ENCODE measurements at places on chromosomes 5 and 9.
A peak's percentile ranks its signal among the peaks of the same experiment; 100 is the strongest.

DNA sequence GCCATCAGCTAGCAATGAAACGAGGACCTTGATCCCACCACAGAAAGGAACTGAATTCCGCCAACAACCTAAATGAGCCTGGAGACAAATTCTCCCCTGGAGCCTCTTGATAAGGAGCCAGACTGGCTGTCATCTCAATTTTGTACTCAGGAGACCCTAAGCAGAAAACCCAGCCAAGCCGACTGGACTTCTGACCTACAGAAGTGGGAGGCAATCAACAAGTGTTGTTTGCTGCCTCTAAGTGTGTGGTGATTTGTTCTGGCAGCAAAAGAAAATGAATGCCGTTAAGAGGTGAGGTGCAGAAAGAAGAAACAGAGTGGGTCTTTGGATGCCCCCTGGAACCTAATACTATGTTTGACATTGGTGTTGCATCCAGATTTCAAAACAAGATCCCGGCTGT is 72.7 kb upstream of the SPATA31E1 start:
- no peak for DNase-seq

- DNase-seq, result no peak
Measured at GRCh38 chr5:149186506-149186905, 45.2 kb downstream of the ABLIM3 start.

DNA sequence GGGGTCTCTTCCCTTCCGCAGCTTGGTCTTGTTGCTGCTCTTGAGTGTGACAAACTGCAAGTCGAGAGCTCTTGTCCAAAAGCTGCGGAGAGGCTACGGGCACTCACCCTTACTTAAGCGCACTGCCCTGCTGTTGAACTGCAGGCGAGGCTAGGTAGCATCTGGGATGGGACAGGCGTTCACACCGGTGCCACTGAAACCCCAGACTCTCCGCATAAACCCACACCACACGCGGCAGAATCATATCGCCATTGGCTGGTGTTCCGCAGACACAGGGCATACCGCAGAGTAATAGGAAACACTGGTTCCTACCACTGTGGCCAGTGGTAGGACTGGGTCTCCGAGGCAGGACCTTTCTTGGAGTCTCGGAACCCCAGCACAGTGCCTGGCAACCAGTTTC is 2.2 kb upstream of the NPR3 start:
- no peak for DNase-seq

GRCh38 chr9:120402741-120403542 is 177.0 kb downstream of the CDK5RAP2 start:
- DNase-seq, result no peak

GRCh38 chr5:87886164-87886563 is 382.5 kb downstream of the TMEM161B start:
- DNase-seq, result no peak

DNA sequence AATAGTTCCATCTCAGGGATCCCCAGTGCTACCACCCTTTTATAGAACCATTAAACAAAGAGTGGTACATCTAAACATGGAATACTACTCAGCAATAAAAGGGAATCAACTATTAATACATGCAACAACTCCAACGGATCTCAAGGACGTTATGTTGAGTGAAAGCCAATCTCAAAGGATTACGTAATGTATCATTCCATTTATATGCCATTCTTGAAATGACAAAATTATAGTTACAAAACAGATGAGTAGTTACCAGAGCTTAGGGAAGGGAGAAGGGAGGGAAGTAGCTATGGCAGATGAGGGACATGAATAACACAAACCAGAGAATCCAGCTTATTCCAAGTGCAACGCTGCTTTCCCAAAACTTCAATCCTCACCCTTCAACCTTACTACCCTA is 69.5 kb downstream of the ACTL7B start:
- DNase-seq, result no peak

GRCh38 chr5:54700986-54701578 is 183.5 kb downstream of the SNX18 start:
- no peak for DNase-seq

GRCh38 chr9:86724529-86724928 is 222.8 kb downstream of the GAS1 start:
- DNase-seq, result no peak

- no peak for DNase-seq
Measured at GRCh38 chr5:87735923-87736322, 323.2 kb upstream of the CCNH start.

DNA sequence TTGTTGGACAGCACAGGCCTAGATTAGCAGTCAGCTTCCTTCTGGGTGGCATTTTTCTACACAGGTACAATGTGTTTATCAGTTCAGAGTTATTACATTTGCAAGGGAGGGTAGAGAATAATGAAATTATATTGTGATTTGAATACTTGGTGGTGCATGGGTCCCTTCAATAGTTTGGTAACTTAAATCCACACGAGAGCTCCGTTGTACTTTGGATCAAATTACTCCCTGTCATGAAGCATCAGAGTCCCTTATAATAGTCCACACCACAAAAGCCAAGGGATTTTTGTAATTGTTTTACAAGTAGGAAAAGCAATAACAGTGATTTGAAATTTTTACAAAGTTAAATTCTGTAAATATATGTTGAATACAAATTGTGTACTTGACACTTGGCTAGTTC is 552.4 kb downstream of the PDE4D start:
- no peak for DNase-seq

DNA sequence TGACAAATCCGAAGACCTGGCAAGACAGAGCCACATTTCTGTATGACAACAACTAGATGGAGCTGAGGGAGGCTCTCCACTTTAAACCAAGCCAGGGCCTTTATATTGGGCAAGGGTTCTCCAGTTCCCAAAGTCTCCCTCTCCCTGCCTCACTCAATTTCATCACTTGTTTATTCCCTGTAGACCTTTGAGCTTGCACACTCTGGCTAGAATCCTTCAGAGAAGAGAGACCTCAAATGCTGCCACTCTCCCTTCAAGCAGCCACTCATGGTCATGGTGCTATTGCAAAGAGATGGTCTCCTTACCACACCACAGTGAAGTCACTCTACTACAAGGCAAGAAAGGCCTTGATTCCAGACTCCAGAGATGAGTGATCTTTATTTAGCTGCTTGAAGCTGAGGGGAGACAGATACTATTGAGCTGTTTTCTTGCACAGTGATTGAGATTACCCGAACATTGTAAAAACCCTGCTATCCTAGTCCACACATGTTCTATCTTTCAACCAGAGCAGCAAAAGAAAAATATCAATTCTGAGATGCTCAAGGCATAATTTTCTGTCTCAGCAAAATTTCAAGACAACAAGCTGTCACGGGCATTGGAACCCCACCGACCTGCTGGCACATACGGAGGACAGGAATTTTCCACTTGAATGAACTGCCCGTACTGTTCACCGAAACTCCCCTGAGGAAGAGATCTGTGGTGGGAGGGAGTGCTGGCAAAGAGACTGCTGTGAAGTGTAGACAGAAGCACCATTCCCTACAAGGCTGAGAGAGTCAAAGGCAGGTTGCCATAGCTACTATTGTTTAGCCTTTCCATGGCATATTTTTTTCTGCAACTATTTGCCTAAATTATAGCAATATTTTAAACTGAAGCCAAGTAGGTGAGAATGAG is 81.1 kb downstream of the CDO1 start:
- DNase-seq, result no peak

DNA sequence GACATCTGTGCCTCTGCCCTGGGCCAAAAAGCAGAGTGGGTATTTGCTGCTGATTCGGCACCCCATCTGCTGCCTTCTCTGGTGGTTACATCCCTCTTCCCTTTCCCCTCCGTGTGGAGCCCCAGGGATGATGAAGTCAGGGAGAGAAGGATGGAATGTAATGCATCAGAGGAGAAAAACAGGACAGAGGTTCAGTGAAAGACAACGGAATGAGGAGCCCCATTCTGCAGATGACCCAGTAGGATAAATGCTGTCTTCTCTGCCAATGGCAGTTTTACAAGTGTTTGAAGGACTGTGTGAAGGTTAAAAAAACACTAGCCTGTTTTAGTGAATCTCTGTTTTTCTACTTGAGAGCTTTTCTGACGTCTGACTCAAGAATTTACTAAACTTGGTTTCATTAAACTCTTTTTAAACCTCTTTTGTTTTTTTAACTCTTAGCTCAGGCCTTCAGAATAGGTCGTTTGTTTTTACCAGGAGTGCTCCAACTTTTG is 86.3 kb downstream of the NLN start:
- no peak for DNase-seq

DNA sequence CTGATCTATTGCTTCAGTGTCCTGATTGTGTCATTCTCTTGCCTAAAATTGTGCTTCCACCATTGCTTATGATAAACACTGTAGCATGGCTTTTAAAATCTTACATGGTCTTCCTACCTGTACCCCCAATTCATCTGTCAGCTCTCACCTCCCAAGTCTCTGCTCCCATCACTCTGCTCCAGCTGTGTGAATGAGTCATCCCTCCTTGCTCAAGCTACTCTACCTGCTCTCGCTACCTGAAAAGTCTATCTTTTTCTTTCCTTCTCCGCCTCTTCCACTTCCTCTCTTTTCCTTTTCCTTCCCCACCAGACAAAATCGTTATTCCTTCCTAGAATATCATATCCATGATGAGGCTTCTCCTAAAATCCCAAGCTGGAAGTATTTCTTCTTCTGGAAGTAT is 341.7 kb downstream of the PRELID2 start:
- DNase-seq, result no peak

DNA sequence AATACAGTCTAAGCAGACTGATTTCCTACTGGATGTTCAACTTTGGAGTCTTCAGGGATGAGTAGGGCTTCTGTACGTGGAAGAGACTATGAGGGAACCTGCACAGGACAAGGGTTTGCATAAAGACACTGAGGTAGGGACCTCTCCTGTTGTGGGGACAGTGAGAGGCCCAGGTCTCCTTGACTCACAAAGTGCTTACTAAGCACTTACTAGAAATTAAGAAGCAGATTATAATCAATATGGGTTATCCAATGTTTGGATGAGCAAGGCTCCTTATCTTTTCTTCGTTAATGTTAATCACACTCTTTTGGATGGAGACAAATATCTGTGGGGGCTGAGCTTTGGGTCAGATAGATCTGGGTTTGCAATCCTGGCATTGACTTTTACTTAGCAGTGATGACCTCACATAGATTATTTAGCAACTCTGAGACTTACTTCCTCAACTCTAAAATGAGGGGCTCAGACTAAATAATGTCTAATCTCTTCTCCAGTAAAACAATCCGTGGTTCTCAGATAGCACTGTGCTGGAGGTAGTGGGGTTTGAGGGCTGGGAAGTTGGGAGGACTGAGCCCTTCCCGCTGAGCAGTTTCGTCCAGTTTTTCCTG is 45.9 kb downstream of the PDCD1LG2 start:
- DNase-seq, result no peak

- no peak for DNase-seq
Measured at GRCh38 chr5:15233566-15233965, 266.4 kb upstream of the FBXL7 start.

DNA sequence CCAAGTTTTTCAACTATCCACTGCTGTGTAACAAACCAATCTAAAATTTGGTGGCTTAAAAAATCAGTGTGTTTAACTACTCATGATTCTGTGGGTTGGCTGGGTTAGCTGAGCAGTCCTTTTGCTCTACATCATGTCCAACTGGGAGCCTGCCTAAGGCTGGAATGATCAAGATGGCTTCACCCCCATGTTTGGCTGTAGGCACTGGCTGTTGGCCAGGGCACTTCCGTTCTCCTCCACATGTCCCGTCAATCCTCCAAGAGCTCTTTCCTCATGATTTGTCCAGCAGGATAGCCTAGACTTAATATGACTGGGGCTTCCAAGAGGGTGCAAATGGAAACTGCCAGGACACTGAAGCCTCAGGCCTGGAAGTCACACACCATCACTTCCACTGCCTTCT is 17.0 kb upstream of the TSSK1B start:
- DNase-seq, result no peak

DNA sequence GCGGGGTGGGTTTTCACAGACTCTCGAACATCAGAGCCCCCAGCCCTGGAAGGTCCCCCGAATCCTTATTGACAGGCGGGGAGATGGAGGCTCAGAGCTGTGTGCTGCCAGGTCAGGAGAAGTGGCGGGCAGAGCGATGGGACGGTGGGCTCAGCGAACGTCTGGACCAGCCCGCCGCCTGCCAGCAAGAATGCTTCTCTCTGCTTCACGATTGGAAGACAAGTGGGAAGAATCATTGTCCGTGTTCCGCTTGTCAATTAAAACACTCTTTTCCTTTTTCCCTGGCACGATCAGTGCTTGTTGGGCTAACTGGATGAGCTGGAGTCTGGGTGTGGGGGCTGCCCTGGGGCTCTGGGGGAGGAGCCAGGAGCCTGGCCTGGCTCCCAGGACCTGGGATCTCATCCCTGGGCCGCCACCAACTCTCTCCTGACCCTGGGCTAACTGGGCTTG is 1.6 kb downstream of the COL5A1 start:
- no peak for DNase-seq

GRCh38 chr9:120935383-120935857 is 8.8 kb upstream of the TRAF1 start:
- DNase-seq, result peak; percentile 99

GRCh38 chr5:173515526-173515925 is 100.9 kb downstream of the BOD1 start:
- DNase-seq, result no peak

GRCh38 chr5:34991486-34992238 is 56.1 kb downstream of the AGXT2 start:
- no peak for DNase-seq

- DNase-seq, result no peak
Measured at GRCh38 chr5:84181093-84181492, 203.6 kb downstream of the EDIL3 start.

- DNase-seq, result no peak
Measured at GRCh38 chr5:9852671-9853070, 222.5 kb upstream of the TAS2R1 start.

GRCh38 chr9:6006749-6007057 is 8.7 kb downstream of the RANBP6 start:
- no peak for DNase-seq

GRCh38 chr5:107295914-107296313 is 374.8 kb downstream of the EFNA5 start:
- DNase-seq, result no peak

GRCh38 chr9:125805057-125805456 is 57.9 kb downstream of the PBX3 start:
- no peak for DNase-seq

DNA sequence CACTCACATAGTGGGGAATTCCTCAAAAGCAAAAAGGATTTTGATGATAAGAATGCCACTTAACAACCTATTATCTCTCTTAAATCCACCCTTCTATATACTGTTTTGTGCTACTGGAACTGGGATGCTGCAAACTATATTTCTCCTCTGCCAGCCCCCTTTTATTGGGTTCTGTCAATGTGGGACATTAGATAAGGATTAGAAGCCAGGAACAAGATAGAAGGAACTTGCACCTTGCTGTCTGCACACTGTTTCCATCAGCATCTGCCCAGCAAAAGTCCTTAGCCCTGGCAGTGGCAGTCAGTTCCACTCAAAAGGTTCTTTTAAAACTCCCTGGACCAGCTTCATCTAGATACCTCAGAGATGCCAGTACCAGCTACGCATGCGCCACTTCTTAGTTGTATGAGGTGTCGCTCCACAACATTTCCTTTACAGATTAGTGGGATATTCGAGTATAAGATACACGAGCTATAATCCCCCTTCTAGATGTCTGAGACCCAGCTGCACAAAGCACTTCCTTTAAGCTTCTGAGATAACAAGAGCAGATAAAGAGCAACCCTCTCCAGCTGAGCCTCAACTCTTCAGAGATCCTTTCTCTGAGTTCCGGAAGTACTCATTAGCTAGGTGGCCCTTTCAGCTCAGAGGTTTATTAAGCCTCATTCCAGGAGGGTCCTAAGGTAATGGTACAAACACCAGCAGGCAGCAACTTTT is 45.3 kb downstream of the CERT1 start:
- DNase-seq, result no peak
